Heart left ventricle (tissue), 16 donors: ENCODE measurements at places on chromosomes 2 and 18.

GRCh38 chr2:98768384-98769113, 37.6 kb upstream of the MGAT4A start:
- no peak for DNase-seq

GRCh38 chr2:134642938-134643337, 75.9 kb downstream of the TMEM163 start:
- no peak for DNase-seq

- DNase-seq, result no peak
Measured at GRCh38 chr2:34037157-34037556, 438.1 kb upstream of the FAM98A start.

DNA sequence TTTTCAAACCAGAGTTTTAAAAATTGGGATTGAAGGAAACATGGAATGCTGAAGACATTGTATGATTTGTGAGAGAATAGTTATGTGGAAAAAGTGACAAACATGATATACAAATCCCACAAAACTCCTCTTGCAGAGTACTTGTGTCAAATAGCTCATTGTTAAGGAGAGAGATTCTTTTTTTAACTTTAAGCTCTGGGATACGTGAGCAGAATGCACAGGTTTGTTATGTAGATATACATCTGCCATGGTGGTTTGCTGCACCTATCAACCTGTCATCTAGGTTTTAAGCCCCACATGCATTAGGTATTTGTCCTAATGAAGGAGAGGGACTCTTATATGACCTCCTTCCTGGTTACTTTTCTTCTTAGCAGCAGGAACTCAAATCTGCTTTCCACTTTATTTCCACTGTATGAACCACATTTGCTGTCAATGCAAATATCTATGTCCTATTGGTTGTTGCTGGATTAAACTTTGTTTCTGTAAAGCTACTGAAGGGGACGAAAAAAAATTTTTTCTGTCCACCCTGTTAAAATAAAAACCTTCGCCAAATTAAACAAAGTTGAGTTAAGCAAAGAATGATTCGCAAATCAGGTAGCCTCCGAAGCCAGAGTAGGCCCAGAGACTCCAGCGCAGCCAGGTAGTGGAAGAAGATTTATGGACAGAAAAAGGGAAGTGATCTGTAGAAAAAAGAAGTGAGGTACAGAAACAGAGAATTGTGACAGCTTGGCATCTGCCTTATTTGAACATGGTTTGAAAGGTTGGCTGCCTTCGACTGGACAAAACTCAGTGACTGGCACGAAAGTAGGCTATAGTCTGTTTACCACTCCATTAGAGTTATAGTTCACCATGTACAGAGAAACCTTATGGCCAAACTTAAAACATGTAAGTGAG, 430.1 kb upstream of the CHST9 start:
- DNase-seq, result no peak

DNA sequence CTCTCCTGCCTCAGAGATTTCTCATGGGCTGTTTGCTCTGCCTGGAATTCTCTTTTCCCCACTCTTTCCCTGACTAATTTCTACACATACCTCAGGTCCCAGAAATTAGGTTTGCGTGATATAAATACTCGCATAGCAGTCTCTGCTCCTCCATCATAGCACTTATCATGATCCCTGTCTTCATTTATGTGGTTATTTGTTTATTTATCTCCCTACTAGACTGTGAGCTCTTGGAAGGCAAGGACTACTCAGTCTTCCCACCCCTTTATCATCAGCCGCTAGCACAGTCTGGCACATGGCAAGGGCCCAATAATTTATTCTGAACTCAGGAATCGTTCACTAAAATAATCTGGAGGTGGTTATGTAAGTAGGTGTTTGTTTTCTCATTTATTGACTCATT, 79.3 kb downstream of the ADCYAP1 start:
- DNase-seq, result no peak

DNA sequence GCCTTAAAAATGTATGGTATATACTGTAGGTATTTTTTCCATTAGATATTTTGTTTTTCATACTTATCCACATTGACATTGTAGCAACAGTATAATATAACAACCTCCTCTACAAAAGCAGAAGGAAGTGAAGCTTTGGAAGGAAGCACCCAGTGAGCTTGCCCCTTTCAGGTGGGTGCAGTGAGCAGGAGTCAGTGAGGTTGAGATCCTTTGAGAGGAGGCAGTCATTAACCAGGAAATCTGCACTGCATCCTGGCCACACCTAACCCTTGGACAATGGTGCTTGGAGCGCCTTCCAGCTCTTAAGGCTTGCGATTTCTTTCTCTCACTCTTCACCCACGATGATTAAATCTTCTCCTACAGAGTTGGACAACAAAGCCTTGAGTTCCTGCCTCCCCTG, 13.9 kb downstream of the IL37 start:
- no peak for DNase-seq
